ENCODE measurements at places on chromosomes 6 and 20.

DNA sequence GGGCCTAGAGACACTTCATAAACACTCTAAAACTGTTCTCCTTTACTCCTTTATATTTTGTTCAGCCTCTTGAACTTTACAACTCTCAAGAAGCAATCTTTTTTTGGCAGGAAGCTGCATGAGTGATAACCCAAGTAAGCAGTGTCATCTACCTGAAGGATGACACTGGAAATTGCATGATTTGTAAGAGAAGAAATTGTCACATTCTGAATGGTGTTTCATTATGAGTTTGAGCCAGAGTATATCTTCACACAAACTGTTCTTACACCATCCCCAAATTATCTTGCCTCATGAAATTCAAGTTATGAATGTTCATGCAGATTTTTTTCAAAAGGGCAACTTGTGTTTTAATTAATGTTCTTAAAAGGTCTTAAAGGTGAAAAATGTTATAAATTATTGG, 799.3 kb downstream of the TBC1D32 start:
- H3K36me3 ChIP-seq = no peaks in the 10 kb centered on the region
- no peak overlapping the region for H3K27ac ChIP-seq
- no peak for DNase-seq

GRCh38 chr6:12363651-12364381, 73.7 kb downstream of the EDN1 start:
- H3K4me1 ChIP-seq = peaks cover 19% of the 10 kb centered on the region
- no peaks in the 10 kb centered on the region for H3K36me3 ChIP-seq
- peak; percentile 58 for DNase-seq
- H3K27ac ChIP-seq = no peak overlapping the region
- no peaks in the 10 kb centered on the region for H3K27me3 ChIP-seq

DNA sequence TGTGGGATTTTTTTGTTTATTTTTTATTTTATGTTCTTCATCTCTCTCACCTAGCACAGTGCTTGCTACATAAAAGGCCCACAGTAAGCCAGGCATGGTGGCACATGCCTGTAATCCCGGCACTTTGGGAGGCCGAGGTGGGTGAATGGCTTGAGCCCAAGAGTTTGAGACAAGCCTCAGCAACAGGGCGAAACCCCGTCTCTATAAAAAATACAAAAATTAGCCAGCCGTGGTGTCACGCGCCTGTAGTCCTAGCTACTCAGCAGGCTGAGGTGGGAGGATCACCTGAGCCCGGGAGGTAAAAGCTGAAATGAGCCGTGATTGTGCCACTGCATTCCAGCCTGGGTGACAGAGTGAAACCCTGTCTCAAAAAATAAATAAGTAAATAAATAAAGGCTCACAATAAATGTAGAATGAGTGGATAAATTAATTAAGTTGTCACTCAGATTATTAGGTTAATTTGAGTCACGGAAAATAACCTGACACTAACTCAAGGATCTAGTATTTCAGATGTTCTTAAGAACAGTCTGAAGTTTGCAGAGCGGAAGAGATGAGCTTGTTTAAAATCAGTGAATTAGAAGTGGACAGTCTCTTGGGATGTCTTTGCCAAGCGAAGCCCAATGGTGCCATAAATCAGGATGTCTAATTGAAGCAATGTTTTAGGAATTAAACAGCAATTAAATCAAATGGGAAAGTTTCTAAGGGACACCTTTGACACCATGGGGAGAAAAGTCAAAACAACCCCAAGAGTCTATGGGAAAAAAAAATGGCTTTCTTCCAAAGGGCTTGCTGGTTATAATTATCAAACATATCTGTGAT, 214.4 kb downstream of the ZNF217 start:
- DNase-seq = no peak
- H3K36me3 ChIP-seq = no peaks in the 10 kb centered on the region
- no peak overlapping the region for H3K4me3 ChIP-seq
- H3K4me1 ChIP-seq = no peaks in the 10 kb centered on the region

- no peaks in the 10 kb centered on the region for H3K36me3 ChIP-seq
- no peaks in the 10 kb centered on the region for H3K27me3 ChIP-seq
- peaks cover 16% of the 10 kb centered on the region for H3K4me1 ChIP-seq
- no peak for DNase-seq
- H3K27ac ChIP-seq = no peak overlapping the region
- no peak overlapping the region for H3K4me3 ChIP-seq
These were observed 59.3 kb upstream of the STMND1 start for GRCh38 chr6:17042422-17043147.

GRCh38 chr6:74578339-74578738, 627.5 kb downstream of the COL12A1 start:
- no peaks in the 10 kb centered on the region for H3K27me3 ChIP-seq
- no peak for DNase-seq
- H3K4me1 ChIP-seq = no peaks in the 10 kb centered on the region
- no peaks in the 10 kb centered on the region for H3K36me3 ChIP-seq

DNA sequence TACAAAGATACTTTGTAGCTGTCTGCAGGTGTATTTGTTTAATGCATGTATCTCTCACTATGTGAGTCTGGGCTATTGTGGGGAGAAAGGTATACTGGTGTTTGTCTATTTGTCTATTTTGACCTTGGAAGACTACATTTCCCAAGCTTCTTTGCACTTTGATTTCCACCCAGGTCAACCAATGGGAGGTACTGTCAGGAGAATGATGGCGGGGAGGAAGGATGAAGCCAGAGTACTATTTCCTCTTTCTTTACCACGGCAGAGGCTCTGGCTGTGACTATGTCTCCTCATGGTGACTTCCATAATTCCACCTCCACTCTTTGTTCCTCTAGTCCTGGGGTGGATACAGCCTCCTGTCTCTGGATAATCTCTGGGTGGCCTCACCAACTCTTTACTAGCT, 23.1 kb downstream of the LBP start:
- H3K27me3 ChIP-seq = no peaks in the 10 kb centered on the region
- H3K27ac ChIP-seq = no peak overlapping the region

GRCh38 chr6:116314878-116315277, 35.1 kb upstream of the TSPYL1 start:
- no peaks in the 10 kb centered on the region for H3K36me3 ChIP-seq
- no peak overlapping the region for H3K27ac ChIP-seq
- no peak for DNase-seq
- no peak overlapping the region for H3K4me3 ChIP-seq
- H3K27me3 ChIP-seq = no peaks in the 10 kb centered on the region

DNA sequence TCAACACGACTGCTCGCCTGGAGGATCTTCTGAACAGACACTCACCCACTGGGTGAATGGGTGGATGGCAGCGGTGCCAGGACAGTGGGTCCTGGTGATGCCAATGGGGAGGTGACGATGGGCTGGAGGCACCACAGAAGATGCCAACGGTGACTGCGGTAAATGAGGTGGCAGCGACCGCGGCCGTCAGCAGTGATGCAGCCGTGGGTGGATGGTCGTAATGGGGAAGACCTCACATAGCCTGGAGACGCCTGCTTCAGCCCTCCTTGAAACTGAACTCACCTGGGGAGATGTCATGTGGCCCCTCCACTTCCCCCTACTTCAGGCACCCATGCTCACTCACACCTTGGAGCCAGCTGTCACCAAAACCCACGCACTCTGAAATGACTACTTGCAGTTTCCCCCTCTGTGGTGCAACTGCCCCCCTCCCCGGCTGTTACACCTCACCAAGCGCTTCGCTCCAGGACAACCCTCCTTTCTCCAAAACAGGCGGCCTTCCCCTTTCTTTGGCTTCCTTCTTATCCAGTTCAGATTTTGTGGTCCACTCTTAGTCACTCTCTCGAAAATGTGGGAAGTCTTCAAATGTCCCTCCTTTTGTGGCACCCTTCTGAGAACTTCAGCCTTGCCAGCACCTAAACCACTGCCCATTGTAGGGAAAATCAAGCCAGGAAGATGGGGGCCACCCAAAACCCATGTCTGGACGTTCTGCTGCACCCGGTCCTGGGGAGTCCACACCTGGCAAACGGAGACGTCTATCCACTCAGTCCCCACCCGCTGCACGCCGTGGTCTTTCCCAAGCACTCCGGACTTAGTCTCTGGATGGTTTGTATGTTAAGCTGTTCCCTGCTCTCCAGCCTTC, 10.4 kb upstream of the ABHD16B start:
- peaks cover 54% of the 10 kb centered on the region for H3K4me1 ChIP-seq
- H3K27ac ChIP-seq = no peak overlapping the region
- H3K36me3 ChIP-seq = no peaks in the 10 kb centered on the region
- peaks cover 18% of the 10 kb centered on the region for H3K27me3 ChIP-seq
- DNase-seq = no peak
- H3K4me3 ChIP-seq = no peak overlapping the region

DNA sequence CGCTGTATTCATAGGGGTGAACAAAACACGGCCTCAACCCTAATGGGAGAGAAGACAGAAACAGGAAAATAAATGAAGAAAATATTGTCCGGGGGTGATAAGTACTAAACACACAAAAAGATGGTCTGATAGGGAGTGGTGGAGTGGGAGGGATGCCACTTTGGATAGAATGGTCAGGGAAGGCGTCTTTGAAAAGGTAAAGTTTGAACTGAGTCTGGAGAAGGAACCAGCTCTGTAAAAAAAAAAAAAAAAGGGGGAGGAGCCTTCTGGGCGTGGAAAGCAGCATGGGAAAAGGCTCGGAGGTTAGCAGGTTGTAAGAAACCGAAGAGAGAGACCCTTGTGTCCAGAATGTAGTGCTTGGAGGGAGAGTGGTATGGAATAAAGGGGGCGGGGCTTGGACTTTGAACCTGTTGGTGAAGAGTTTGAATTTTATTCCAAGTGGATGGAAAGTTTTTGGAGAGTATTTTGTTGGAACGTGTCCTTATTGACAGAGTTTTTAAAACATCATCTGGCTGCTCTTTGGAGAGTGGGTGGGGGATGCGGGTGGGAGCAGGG, 1.8 kb downstream of the CHMP4B start:
- H3K27ac ChIP-seq = peak overlapping the region; percentile 97
- no peaks in the 10 kb centered on the region for H3K27me3 ChIP-seq
- DNase-seq = no peak
- peak overlapping the region; percentile 97 for H3K4me3 ChIP-seq
- no peaks in the 10 kb centered on the region for H3K36me3 ChIP-seq

DNA sequence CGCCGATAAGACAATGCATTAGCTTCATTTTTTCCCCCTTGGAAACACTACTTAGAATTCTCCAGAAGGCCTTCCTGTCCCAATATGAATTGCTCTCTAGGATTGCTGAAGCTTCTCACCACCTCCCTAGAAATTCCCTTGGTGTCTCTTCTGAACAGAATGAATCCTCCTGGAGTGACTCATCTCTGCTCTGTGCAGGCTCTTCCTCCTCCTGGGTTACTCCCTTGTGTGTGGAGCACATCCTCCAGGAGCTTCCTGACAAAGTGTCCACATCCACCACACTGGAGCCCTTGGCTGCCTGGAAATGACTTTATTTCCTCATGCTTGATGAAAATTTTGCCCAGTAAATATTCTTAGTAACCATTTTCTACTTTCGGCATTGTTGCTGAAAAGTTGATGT, 54.4 kb downstream of the DTNBP1 start:
- H3K36me3 ChIP-seq = peaks cover 3% of the 10 kb centered on the region
- H3K4me3 ChIP-seq = no peak overlapping the region
- DNase-seq = no peak
- peaks cover 17% of the 10 kb centered on the region for H3K4me1 ChIP-seq
- no peaks in the 10 kb centered on the region for H3K27me3 ChIP-seq

DNA sequence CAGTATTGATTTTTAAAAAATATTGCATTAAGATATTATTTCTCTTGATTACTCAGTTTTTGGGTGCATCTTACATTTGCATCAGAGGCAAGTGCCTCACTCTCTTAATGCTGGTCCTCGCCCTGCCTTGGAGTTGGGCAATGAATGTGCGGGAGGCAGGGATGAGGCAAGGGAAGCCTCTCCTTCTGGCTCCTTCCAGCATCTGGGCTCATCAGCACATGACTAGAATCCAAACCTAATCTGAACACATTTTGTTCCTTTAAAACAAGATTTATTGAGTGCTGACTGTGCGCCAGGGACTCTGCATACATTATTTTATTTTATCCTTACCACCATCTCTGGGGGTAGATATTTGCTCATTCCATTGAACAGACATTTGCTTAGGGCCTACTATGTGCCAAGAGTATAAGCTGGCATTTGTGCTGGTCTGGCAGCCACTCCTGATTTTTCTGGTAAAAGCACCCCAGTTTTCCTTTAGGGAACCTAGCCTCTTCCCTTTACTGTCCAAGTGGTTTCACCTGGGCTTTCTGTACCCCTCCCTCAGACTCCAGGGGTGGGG, 71.9 kb upstream of the ZNFX1 start:
- peaks cover 3% of the 10 kb centered on the region for H3K27me3 ChIP-seq
- DNase-seq = no peak
- no peaks in the 10 kb centered on the region for H3K36me3 ChIP-seq
- no peak overlapping the region for H3K4me3 ChIP-seq
- no peak overlapping the region for H3K27ac ChIP-seq
- H3K4me1 ChIP-seq = no peaks in the 10 kb centered on the region

DNA sequence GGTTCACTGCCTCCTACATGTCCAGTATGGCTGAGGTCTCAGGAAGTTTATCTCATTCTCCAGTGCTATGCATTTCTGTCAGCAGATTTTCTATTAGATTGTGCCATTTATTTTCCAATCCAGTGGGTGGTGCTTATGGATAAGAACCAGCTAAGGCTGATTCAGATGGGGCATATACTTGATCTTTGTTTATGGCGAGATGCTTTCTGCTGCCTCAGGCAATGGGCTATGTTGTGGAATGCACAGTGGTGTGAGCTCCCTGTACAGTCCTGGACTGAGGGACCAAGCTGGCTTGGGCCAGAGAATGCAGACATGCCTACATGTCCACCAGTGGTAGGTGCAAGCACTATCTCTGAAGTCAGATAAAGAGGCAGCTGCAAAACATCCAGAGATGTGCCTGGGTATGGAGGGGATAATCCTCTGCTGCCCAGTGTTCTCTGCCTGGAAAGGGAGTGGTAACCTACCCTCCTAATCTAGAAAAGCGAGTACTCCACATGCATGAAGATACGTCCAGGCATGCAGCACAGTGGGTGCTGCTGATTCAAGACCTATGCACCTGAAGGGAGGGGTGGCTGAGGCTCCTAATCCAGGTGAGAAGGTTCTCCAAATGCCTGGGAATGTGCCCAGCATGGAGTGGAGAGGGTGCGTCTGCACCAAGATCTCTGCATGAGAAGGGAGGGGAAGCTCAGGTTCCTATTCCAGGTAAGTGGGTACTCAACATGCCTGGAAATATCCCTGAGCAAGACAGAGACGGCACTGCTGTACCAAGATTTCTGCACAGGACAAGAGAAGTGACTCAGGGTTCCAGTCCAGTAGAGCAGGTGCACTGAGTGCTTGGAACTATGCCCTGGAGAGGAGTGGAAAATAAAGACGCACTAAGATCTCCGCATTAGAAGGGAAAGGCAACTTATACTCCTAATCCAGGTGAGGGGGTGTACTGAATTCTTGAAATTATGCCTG, 9.4 kb downstream of the CST4 start:
- no peaks in the 10 kb centered on the region for H3K4me1 ChIP-seq
- H3K27ac ChIP-seq = no peak overlapping the region
- DNase-seq = no peak
- H3K36me3 ChIP-seq = no peaks in the 10 kb centered on the region
- no peaks in the 10 kb centered on the region for H3K27me3 ChIP-seq
